ENCODE measurements at places on chromosomes 2 and 18.

DNA sequence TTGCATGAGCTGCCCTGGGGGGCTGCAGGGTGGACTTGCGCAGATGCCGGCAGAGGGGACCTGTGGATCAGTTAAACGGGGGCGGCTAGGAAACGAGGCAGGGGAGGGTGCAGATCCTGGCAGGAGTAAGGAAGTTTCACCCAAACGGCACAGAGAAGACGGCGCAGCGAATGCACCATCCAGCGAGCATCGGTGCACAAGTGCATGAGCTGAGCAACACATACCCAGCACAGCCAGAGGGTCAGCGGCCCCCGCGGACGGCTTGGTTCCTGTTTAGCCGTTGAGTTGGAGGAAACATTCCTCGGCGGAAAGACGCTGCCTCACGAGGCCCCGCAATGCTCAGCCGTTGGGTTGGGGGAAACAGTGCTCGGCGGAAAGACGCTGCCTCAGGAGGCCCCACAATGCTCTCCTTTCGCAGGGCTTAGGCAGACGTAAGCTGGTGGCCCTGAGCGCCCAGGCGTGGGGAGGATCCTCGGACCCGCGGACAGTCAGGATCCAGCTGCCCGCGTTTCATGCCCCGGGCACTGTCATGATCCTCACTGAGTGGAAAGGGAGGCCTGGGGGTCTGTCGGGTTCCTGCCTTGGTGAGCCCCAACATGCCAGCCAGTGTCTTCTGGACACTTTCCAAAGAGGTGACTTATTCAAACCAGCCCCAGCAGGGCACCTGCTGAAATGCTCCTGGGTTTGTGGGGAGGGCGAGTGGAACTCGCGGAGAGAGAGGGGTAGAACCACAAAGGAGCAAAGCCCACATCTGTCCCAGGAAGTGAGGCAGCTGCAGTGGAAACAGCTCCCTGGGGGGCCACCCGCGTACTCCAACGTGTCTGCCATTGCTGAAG, 86.3 kb downstream of the NDUFA10 start:
- no peak for DNase-seq

- no peak for DNase-seq
Measured at GRCh38 chr2:144476682-144477081, 43.2 kb downstream of the ZEB2 start.

GRCh38 chr2:9251154-9252001, 44.8 kb downstream of the ASAP2 start:
- no peak for DNase-seq

DNA sequence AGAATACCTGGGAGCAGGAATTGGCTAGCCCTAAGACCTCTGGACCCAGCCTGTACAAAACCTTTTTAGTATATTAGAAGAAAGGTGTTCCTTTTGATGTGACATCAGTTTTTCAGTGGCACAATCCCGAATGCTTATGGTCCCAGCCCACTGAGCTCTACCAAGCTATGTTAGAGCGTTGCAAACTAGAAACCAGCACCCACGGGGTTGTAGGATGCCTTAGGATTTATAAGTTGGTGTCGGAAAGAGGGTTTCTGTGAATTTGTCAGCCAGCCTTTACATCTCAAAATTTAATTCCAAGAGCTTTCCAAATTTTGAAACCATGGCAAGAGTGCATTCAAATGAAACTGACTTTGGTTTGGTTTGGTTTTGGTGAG, 499 bp upstream of the LMAN1 start:
- no peak for DNase-seq

GRCh38 chr2:96306370-96306769, 1.0 kb upstream of the SNRNP200 start:
- DNase-seq = no peak

- DNase-seq = no peak
Measured at GRCh38 chr2:213733893-213734292, 449.6 kb downstream of the SPAG16 start.

- no peak for DNase-seq
Measured at GRCh38 chr2:38187541-38188011, 111.6 kb upstream of the CYP1B1 start.

- no peak for DNase-seq
Measured at GRCh38 chr2:229943171-229943570, 20.9 kb downstream of the FBXO36 start.

DNA sequence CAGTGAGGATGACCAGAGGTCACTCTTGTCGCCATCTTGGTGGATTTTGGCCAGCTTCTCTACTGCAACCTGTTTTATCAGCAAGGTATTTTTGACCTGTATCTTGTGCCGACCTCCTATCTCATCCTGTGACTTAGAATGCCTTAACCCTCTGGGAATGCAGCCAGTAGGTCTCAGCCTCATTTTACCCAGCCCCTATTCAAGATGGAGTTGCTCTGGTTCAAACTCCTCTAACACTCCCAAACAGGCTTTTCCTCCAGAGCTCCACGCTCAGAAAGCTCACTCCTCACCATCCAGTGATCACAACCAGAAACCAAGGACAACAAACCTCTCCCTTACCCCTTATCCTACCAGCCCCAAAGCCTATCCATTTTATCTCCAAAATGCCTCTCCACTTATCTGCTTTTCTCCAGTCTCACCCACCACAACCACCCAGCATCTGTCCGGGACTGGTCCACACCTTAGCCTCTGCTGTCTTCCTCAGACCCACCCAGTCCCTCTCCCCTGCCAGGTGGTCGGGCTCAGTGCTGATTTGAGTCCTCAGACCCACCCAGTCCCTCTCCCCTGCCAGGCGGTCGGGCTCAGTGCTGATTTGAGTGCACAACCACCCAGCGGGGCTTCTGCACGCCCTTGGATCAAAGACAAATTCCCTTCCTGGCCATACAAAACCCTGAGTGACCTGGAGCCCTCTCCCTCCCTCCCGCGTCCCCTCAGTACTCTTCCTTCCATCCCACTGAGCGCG, 11.7 kb upstream of the SMAD7 start:
- no peak for DNase-seq

- DNase-seq = no peak
Measured at GRCh38 chr18:26471027-26471426, 77.3 kb downstream of the KCTD1 start.

DNA sequence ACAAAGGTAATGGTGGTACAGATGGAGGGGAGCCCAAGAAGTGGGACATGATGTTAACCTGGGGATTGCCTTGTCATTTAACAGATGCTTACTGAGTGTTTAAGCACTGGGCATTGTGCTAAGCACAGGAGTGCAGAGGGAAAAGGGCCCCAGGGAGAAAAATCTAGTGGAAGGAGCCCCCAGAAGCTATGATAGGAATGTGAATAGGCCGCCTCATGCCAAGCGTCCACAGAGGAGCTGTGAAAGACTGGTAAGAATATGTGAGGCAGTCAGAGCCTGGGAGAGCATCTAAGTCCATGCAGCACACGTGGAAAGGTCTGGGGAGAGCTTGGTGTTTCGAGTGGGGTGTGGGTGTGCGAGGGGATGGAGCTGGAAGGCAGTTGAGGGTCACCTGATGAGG, 5.5 kb downstream of the ZNF532 start:
- DNase-seq = no peak

GRCh38 chr18:6722690-6723089, 6.8 kb upstream of the ARHGAP28 start:
- no peak for DNase-seq

DNA sequence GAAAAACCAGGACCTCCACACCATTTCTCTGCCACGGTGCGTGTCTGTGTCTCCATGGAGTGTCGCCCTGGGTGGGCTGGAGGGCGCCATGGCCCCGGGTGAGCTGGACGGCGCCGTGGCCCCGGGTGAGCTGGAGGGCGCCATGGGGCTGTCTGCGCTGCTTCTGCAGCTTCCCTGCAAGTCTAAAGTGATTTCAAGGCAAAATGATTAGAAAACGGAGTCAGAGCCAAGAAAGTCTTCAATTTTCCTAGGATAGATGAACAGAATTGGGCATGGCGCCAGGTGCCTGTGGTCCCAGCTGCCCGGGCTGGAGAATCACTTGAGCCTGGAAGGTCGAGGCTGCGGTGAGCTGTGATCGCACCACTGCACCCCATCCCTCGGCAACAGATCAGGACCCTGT, 27.7 kb upstream of the NFATC1 start:
- no peak for DNase-seq

DNA sequence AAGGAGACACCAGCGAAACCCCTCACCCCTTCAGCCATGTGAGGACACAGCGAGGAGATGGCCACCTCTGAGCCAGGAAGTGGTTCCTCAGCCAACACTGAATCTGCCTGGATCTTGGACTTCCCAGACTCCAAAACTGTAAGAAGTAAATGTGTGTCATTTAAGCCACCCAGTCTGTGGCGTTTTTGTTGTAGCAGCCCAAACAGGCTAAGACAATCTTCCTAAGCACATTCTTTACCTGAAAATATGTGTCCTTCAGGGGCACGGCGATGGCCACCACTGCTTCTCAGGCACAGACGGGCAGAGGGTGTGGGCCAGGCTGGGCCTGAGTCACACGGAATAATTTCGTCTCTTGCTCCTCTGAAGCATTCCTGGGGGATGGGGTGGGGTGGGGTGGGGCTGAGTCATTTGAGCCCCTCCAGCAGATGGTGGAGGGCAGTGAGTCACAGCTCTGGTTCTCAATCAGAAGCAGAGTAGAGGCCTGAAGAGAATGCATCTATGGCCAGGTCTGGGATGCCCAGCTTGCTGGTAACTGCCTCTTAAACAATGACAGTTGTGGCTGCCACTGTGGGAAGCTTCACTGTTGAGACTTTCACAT, 142.4 kb downstream of the CAPN13 start:
- no peak for DNase-seq

DNA sequence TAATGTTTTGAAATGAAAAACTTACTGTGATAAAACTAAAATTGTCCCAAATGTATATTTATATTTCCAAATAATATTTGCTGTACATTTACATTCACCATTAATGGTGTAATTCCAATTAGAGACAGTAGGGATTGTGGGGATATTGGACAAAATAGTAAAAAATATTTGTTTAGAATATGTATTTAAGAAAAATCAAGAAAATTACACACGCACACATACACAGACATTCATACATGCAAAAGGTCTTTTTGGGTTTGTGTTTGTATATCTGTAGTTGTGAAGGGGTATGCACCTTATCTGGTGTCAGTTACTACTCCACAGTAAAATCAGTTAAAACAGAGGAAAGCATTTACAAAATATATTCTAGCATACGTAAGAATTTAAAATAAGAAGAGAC, 435.9 kb upstream of the ZNF804A start:
- no peak for DNase-seq

- no peak for DNase-seq
Measured at GRCh38 chr2:54588244-54588899, 132.2 kb downstream of the SPTBN1 start.

- DNase-seq = no peak
Measured at GRCh38 chr2:85369500-85369899, 14.9 kb downstream of the ELMOD3 start.
